Stimulated activated CD4-positive, alpha-beta T cell treated with anti-CD3 and anti-CD28 coated beads, Interleukin-12 subunit alpha, Interleukin-12 subunit beta, amount 100 ng/mL, for 48 hours (primary cell): ENCODE measurements at places on chromosomes 7 and 10.
A peak's percentile ranks its signal among the peaks of the same experiment; 100 is the strongest.

DNA sequence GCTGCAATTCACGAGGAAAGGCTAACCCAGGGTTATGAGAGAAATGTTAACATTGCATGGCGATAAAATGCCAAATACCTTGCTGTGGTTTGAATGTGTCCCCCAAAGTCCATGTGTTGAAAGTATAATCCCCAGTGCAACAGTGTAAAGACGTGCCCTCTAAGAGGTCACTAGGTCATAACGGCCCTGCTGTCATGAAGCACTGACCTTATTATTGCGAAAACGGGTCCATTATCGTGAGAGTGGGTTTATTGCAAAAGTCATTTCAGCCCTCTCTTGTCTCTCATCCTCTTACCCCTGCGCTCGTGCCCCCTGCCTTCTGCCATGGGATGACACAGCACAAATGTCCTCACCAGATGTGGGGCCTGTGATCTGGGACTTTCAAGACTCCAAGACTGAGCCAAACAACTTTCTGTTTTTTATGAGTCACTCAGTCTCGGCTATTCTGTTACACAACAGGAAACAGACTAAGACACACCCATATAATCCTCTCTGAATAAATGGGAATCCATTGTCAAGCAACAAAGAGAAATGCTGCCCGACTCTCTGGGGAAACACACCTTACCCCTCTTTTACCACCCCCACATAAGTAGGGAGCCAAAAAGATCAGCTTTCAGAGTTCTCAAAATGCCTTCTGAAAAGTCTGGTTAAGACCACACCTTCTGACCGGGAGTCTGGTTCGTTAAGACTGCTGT is 73.1 kb upstream of the UCN3 start:
- peak; percentile 35 for DNase-seq

GRCh38 chr7:137454246-137454724 is 110.8 kb upstream of the PTN start:
- DNase-seq, result no peak

DNA sequence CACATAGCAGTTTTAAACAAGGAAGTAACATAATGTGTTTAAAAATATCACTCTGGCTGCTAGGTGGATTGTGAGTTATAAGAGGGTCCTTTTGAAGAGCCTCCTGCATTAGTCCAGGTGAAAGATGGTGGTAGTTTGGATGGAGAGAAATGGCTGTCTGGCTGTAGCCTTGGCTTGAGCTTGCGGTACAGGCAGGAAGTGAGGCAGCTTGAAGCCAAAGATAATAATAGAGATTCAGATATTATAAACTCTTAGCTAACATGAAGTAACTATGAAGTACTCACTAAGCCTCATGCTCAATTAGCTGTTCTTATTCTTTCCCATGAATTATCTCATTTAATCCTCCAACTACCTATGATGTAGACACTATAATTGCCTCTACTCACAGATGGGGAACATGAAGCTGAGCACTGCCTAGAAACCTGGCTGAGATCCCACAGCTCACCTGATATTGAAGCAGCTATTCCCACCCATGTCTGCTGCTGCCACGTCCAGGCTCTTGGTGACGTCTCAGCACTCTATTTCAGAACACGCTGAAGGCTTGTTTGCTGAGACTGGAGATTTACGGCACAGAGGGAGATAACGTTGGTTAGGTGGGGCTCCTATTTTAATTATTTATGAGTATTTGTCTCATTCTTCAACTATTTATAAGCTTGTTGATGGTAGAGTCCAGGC is 10.4 kb downstream of the C10orf120 start:
- no peak for DNase-seq

DNA sequence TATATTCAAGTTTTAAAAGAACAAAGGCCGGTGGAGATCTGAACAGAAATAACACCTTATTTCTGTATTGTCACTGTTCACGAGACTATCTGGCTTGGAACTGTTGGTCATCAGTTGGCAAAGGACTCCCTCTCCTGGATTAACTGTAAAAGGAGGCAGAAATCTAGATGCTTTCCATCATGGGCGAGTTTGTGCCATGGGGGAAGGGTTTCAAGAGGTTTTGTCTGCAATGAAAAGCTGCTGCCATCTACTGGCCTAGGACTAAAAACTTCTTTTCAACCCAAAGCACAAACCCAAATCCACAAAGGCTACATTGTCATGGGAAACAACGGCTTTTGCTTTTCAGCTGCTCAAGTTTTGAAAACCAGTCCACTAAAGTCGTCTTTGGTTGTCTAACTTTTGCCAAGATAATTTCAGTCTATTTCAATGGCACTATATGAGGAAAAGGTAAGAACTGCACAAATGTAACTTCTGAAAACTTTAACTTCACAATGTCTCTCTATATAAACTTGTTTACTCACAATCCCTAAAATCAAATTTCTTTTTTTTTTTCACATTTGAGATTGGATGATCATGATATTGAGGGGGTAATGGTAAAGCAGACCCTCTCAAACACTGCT is 196.8 kb downstream of the SKAP2 start:
- DNase-seq, result peak; percentile 18

DNA sequence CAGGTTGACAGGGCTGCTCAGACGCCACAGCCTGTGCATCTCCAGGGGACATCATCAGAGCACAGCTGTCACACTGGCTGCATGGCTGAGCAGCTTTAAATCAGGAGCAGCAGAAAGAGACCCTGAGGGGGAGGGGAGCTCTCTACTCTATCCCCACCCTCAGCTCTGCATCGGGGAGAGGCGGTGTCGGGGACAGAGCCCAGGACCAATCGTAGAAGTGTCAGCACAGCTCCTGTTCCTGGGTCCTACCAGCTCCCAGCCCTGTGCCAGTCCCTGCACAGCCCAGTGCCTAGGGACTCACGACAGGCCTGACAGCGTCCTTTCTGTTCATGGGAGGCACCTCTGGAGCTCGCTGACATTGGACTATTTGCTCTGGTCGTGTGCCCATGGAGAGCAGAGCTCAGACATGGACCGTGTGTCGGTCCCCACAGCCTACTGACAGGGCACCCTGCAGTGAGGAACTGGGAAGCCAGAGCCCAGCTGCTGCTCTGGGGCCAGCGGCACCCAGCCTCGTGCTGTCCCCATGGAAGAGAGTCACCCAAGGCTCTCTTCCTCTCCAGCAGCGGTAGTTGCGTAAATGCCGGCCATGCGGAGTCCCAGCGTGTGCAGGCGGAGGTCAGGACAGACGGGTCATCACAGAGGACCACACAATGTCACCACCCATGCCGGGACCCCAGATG is 20.4 kb upstream of the ANTXRL start:
- no peak for DNase-seq

DNA sequence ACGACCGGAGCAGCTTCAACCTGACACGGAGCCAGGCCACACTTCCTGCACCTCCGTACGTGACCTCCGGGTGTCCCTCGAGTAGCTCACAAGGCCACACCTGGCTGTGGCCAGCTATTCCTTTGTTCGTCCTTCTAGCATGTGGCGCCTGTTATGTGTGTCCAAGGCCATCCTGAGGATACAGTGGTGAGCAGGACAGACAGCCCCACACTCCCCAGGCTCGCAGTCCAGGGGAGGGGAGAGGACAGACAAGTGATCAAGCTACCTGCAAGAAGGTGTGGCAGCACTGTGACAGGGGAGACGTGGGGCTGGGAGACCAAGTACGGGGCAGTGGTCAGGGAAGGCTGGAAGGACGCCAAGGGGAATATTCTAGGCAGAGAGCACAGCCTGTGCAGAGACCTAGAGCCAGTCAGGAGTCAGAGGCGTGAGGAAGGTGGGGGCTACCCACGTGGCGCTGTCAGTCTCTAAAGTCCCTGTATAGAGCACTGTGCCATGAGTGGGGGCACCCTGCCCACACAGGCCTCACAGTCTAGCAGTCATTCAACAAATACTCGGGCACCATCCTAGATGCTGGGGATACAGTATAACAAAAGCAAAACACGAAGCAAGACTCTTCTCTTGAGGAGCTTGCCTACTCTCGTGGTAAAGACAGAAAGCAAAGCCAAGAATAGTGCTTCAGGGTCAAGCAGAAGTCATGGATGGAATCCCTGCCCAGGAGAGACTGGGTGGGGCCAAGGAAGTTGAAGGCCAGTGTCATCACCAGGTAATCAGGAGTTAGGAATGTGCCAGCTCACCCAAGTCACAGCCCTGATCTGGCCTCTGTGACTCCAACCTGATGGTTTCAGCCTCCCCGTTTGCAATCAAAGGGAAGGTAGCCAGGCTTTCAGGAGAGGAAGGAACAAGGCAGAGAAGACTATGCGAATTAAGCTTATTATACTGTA is 58.6 kb downstream of the PROSER2 start:
- no peak for DNase-seq
